Myocyte (in vitro differentiated cells): ENCODE measurements at places on chromosomes 16 and 17. TPM values are rescaled to one million over a fixed set of nuclear protein-coding genes. Genes with fewer than 3 reads are reported as not detected.

DNA sequence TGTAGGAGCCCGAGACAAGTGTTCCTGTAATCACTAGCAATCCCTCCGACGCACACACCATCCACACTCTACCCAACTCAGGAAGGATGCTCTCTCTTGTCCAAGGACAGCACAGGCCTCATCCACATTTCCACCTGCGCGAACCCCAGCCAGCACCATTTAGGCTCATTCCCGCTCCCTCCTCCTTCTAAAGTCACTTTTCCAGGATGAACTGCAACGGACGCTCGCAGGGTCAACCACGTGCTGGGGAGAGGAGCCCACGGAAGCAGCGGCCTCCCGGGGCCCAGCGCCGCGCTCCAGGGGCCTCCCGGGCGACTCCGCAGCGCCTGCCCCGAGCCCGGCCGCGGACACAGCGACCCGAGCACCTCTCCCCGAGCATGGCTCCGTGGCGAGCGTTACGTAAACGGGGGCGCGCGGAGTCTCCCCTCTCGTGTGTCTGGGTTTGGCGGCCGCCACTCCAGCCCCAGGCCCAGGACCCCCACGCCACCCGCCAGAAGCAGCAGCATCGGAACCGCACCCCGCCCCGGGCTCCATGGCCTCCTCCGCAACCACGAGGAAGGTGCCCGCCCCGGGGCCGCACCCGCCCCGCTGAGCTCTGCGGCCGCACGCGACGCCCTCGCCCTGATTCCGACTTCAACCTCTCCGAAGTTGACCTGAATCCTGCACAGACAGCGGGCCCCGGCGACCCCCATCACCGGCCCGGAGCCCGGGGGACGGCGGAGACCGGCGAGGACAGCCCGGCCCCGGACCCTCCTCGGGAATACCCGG, 668 bp downstream of the USP36 start:
- peak; percentile 37 for DNase-seq

GRCh38 chr17:74227271-74228080, 14.1 kb downstream of the TTYH2 start:
- no peak for DNase-seq

- no peak for DNase-seq
Measured at GRCh38 chr16:9429646-9430330, 338.3 kb downstream of the HAPSTR1 start.

KRTAP9-8 gene
- total RNA-seq, result not detected in 2 replicates

KRT17 gene
- total RNA-seq, result 0.32 and 2.4 TPM in 2 replicates

GRCh38 chr17:10738521-10739258, 8.9 kb upstream of the TMEM220 start:
- DNase-seq, result no peak

GRCh38 chr17:66829386-66829864, 5.5 kb upstream of the CACNG5 start:
- peak; percentile 76 for DNase-seq

ZNF771 gene
- total RNA-seq, result 27.7 and 33.6 TPM in 2 replicates

GRCh38 chr17:306116-306515, 46.5 kb downstream of the RPH3AL start:
- DNase-seq, result no peak

- DNase-seq, result no peak
Measured at GRCh38 chr16:68037841-68038597, 14.9 kb downstream of the DUS2 start.

DNA sequence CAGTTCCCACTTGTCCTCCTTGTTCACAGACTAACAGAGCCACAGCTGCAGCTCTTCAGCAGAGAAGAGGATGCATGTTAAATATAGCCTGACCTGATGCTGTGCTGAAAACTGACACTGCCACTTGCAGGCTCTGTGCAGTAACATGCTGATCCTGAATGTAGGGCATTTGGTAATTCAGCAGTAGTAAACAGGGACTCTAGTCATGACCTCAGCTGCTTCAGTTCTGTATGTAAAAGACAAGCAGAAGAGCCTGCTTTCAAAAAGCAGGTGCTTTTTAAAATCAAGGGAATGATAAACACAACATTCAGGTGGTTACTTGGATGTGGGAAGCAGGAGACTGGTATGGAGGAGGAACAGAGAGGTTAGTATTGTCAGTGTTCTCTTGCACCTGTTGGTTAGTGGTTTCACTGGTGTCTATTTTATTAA, 33.8 kb downstream of the ESRP2 start:
- peak; percentile 86 for DNase-seq

- no peak for DNase-seq
Measured at GRCh38 chr17:17379197-17379991, 76.2 kb downstream of the NT5M start.

DNA sequence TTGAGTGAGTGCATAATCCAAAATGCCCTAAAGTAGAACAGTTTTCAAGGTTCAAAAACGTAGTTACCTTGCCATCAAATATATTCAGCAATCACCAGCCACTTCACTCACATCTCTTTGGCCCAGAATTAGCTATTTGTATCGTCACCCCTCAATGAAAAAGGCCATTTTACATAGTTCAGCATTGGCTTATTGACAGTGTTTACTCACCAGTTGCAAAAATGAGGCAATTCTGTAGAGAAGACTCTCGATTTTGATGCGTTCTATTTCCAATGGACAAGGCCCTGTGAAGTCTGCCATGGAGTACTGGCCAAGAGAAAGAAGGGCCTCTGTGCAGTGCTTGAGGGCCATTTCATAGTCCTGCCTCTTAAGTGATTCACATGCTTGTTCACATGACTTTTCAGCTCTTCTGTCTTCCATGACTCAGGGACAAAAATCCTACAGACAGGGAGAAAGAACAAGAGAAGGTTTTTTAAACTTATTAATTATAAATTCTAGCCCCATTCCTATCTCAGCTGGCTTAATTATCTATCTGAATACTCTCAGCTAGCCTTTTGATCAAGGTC, 26.5 kb downstream of the HELZ start:
- DNase-seq, result no peak

TTLL6 gene
- total RNA-seq, result not detected in 2 replicates

GRCh38 chr16:4273858-4274311, 1.1 kb upstream of the TFAP4 start:
- DNase-seq, result peak; percentile 21

- peak; percentile 57 for DNase-seq
Measured at GRCh38 chr16:83912519-83913244, 13.8 kb downstream of the MLYCD start.

DNA sequence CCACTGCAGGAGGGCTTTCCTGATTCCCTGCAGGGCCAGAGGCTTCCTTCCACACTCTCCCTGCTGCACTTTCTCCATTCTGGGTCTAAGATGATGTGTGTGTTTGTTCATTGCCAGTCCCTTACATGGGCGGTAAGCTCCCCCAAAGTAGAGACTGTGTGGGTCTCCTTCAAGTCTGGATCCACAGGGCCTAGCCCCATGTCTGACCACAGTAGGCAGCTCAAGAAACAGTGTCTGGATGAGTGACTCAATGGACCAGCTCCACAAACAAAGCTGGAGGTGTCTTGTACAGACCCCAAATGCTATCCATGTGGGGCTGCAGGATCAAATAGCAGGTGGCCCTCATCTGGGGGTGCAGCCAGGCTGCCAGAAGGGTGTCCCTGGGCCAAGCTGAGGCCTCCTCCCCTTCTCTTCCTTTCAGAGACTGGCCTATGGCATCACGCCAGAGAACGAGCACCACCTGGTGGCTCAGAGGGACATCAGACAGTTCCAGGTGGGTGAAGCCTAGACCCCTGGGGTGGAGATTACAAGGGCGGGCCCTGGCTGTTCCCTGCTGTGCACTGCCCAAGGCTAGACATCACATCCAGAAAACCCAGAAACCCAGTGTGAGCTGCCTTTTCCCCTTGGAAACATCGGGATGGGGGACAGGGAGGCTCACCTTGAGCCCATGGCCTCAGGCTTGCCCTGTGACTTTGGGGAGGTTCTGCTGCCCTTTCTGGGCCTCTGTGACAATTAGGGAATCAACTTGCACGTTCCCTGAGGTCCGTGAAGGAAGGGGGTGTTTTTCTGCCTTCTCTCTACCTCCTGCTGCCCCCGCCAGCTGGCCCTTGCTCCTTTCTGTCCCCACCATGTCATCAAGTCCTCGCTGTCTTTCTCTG, 45.9 kb downstream of the SLC6A2 start:
- DNase-seq, result peak; percentile 38

GRCh38 chr16:57601801-57602478, 26.5 kb upstream of the ADGRG1 start:
- DNase-seq, result peak; percentile 92

GRCh38 chr16:73040735-73041402, 7.1 kb downstream of the ZFHX3 start:
- no peak for DNase-seq

- DNase-seq, result peak; percentile 96
Measured at GRCh38 chr17:48026502-48027321, 10.9 kb downstream of the COPZ2 start.

PIPOX gene
- 6.4 and 17.5 TPM in 2 replicates for total RNA-seq

GRCh38 chr17:82043507-82043906, 6.0 kb upstream of the DCXR start:
- DNase-seq, result no peak

DNA sequence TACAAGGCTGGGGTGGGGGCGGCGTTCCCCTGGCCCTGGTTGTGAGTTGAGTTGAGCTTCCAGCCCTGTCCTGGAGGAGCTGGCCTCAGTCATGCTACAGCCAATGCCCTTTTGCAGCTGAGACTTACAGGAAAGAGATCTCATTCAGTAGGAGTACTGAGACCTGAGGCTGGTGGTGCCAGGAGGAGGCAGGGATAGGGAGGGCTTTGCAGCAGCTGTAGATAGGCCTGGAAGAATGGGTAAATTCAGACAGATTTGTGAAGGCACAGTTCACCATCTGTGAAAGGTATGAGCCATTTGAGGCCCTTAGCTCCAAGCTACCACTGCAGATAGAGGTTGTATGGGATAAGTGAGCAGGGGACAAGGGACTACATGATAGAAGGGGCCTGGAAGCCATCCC, 5.6 kb downstream of the STX4 start:
- DNase-seq, result no peak

XAF1 gene
- 6.8 and 9.7 TPM in 2 replicates for total RNA-seq

GRCh38 chr16:80875616-80876015, 71.2 kb upstream of the CDYL2 start:
- no peak for DNase-seq

- no peak for DNase-seq
Measured at GRCh38 chr17:83053021-83053681, 26.3 kb upstream of the METRNL start.

PRRT2 gene
- 0.83 and 3.1 TPM in 2 replicates for total RNA-seq

EMP2 gene
- total RNA-seq, result 53.0 and 72.1 TPM in 2 replicates

DNA sequence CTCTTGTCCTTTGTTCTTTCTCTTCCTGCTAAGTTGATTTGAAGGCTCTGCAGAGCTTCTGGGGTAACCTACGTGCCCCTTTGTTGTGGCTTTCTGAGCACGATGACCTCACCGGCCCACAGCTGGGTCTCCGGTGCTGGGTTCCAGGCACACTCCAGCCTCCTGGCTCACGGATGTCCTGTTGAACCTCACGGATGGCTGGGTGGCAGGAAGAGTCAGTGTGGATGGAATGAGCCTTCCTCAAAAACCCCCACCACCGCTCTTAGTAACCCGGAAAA, 116.0 kb downstream of the SOCS1 start:
- no peak for DNase-seq

- no peak for DNase-seq
Measured at GRCh38 chr16:24132797-24133155, 123.4 kb upstream of the CACNG3 start.

DNA sequence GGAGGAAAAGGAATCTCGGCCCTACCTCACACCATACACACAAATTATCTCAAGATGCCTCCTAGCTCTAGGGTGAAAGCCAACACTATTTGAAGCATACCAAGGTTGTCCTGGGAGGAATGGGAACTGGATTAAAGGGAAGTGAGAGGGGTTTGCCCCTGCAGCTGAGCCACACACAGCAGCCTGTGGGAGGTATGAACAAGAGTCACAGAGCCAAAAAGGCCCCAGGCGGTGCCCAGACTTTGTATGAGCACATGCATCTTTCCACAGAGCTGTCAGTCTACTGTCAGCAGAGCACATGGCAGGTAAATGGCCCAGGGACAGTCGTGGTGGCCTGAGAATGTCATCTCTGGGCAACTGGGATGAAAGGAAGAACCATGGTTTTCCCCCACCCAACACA, 31.0 kb upstream of the RCVRN start:
- no peak for DNase-seq

CES1 gene
- total RNA-seq, result not detected in 2 replicates

GRCh38 chr16:14069818-14070217, 1.3 kb upstream of the MRTFB start:
- no peak for DNase-seq

- no peak for DNase-seq
Measured at GRCh38 chr16:333406-334094, 19.0 kb downstream of the AXIN1 start.

DNA sequence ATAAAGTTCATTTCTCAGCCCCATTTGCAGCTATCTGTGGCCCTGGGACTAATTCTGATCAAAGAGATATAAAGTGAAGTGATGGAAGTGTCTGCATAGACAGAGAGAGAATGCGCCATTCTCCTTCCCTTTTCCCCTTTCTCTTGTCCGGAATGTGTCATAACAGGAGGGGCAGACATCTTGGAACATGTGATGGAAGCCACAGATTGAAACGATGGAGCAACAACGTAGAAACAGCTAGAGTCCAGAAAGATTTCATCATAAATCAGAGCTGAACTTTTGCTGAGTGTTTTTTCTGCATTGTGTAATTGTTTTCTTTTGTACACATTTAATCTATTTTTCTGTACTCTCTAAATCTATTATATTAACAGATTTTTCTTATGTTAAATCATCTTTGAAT, 11.3 kb downstream of the ASGR1 start:
- DNase-seq, result no peak

DNA sequence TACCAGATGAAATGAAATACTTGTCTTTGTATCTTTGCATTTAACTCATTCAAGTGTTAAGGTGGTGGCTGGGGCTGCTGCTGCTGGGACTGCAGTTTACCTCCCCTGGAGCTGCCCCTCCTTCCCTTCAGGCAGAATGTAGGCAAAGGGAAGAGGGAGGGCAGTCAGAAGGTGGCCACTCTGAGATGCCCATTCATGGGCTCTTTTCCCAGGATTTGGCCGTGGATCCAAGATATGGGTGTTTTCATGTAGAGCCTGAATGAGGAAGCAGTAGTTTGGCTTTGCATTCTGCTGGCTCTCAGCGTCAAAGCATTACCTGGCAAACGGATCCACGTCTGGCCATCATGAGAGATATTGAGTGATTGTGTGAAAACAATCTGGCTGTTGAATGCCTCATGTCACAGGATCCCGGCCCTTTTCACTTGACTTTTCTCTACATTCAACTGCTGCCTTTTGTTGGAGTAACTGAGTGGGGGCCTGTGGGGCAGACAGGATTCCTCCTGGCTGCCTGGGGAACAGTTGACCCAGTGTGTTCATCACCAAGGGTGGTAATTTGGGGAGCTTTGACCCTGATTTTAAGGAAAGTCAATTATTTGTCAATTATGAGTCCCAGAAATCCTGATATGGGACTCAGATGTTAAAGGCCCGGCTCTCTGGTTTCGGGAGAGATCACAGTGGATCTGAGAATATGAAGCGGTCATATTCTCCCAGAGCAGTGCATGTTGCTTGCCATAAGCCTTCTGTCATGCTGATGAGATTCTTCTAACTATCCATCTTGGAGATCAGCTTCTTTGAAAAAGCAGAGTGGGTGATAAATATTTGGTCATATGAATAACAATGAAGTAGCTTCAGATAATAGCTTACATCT, 236.8 kb downstream of the IRX3 start:
- DNase-seq, result no peak
